ENCODE measurements at places on chromosomes 2 and 18.

- no peak for DNase-seq
These were observed 40.3 kb upstream of the YPEL5 start for GRCh38 chr2:30106543-30106942.

GRCh38 chr2:177906041-177906718, 166.4 kb downstream of the PDE11A start:
- DNase-seq, result peak; percentile 66

- DNase-seq, result no peak
These were observed 1123.3 kb upstream of the ACVR2A start for GRCh38 chr2:146721486-146721885.

- DNase-seq, result no peak
These were observed 9.4 kb upstream of the TXNDC2 start for GRCh38 chr18:9876212-9876866.

GRCh38 chr2:10126632-10127026, 4.1 kb downstream of the RRM2 start:
- DNase-seq, result no peak

GRCh38 chr2:189674374-189675112, at the start of gene ANKAR:
Gene ANKAR (plus strand): TSS chr2:189674670. CDS start chr2:189676491, 1,821 bp downstream.
- DNase-seq, result peak; percentile 84

DNA sequence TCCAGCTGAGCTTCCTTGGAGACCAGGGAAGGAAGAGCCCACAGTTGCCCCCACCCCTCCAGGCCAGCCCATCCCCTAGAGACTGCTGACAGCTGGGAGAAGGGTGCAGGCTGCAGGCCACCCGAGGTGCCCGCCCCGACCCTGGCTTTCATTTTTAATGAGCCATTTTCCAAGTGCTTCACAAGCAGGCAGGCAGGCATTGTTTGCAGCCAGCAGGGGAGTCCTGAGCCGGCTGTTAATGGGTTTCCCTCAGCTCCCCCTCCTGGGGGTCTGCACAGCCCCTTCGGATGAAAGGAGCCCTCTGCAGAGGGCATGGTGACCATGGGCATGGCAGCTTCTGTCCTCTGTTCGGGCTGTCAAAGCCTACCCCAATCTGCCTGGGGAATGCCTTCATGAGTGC, 94.5 kb downstream of the ZBTB7C start:
- DNase-seq, result no peak

- no peak for DNase-seq
These were observed 95.1 kb upstream of the RASGRP3 start for GRCh38 chr2:33381301-33381858.

DNA sequence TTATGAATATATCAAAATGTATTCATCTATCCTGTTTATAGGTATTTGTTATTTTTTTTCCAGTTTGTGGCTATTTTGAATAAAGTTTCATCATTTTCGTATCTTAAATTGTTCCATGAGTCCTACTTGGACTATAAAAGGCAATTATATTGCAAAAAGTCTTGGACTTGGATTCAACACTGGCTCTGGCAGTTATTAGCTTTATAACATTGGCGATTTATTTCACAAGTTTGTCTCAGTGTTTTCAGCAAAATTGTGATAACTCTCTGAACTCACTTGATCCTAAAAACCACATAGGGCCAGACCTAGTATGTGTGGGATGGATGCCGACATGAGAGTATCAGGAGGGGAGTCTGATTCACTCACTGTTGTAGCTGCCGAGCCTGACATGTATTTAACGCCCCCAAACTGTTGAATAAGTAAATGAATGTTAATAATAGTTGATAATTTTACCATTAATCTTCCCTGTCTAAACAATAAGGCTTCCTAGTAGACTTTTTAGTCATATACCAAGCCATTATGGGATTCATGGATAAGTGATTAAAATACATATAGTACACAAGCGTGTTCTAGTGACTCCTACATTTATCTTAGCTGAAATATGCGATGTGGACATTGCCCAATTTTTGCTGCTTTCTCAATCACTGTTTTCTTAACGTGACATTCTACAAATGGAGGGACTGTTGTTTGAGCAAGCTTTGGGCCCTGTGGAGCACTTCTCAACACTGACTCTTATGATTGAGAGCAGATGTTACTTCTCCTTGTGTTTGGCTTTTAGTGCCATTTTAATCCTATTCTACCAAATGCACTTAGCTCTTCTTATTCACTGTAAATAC, 907.6 kb downstream of the EPHA4 start:
- DNase-seq, result no peak

GRCh38 chr2:62426154-62426912, 79.7 kb downstream of the TMEM17 start:
- no peak for DNase-seq

DNA sequence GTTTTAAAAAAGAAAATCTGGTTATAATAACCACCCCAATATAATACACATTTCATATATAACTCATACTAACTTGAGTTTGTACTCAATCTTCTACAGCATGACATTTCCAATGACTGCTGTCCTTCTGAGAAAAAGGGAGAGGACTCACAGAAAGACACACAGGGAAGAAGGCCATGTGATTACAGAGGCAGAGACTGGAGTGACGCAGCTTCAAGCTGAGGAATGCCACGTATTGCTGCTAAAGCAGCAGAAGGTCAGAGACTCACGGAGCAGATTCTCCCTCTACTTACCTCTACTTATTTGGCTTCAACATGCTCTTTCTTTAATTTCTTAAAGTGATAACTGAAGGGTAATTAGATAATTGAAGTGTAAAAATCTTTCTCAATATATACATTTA, 753.5 kb upstream of the PKDCC start:
- no peak for DNase-seq

- no peak for DNase-seq
These were observed 80.9 kb downstream of the CERS6 start for GRCh38 chr2:168536925-168537466.

DNA sequence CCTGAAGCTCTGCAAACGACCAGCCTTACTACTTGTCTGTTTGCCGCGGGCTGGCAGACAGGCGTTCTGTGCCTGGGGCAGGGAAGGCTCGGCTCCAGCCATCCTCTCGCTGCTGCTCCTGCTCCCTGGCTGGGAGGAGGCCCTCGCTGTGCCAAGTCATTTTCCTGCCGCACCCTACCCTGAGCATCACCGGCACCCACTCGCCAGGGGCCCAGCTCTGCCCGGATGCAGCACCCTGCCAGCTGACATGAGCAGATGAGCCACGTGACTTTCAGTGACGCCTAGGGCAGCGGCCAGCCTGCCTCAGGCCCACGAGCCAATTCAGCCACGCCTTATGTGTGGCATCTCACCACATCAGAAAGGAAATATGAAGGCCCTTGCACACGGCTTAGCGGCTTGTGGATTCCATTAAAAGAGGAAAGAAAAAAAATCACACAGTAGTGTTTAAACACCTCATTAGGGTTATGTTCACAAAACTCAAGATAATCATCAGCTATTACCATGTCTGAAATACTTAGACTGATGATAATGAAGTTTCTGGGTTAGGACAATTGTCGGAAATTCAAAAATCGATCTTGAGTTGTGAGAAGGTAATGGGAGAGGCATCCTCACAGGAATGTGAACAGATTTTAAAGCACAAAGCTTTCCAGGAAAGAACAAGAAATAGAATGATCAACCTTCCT, 250.5 kb downstream of the TWIST2 start:
- no peak for DNase-seq

DNA sequence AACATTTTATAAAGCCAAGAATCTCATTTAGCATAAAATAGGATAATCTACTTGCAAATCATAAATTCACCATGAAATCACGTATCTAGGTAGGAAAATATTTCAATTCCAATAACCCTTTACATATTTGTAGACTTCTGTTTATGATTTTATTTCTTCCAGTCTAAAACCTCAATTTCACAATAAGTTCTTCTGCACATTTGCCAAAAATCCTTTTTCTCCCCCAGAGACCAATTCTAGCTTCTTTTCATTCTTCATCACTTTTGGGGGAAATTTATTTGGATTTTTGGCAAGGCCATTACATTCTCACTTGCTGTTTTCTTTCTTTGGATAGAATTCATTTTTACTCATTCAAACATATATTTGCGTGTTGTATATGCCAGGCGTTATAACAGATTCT, 86.8 kb downstream of the SPRED2 start:
- DNase-seq, result no peak

DNA sequence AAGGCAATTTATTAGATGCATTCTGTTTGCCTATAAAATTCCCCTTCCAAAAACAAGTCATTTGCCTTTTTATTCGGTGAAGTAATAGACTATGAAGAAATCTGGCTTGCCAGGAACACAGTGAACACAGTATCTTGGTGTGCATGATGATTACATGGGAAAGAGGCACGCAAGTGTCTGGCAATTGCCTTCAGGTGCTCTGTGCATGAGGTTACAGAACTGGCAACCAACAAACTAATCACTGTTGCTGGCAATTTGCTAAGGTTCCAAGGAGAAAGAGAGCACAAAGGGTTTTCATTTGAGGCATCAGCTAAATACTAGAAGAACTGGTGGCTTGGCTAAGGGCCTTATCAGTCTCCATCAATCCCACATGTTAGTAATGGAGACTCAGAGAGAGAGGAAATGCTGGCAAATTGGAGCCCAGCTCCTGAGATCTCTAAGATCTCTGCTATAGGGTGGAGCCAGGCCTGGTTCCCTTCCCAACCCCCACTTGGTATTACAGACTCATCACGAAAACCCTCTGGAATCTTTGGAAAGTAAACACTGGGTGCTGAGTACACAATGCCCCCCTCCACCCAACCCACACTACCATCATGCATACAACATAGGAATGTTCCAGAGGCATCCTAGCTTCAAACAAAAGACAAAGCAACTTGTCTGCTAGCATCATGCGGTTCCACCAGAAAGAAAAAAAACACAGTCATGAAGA, 10.4 kb downstream of the RNF152 start:
- no peak for DNase-seq

- no peak for DNase-seq
These were observed 61.0 kb downstream of the CIB4 start for GRCh38 chr2:26580151-26580550.

GRCh38 chr2:38935568-38936172, 46.0 kb downstream of the ARHGEF33 start:
- no peak for DNase-seq

GRCh38 chr2:28004086-28004485, 113.6 kb downstream of the BABAM2 start:
- DNase-seq, result no peak

GRCh38 chr2:128449226-128450061, 130.8 kb upstream of the HS6ST1 start:
- no peak for DNase-seq

- no peak for DNase-seq
These were observed 132.7 kb downstream of the CCBE1 start for GRCh38 chr18:59564561-59564960.

GRCh38 chr2:69764286-69765095, 22.6 kb downstream of the ANXA4 start:
- DNase-seq, result no peak

DNA sequence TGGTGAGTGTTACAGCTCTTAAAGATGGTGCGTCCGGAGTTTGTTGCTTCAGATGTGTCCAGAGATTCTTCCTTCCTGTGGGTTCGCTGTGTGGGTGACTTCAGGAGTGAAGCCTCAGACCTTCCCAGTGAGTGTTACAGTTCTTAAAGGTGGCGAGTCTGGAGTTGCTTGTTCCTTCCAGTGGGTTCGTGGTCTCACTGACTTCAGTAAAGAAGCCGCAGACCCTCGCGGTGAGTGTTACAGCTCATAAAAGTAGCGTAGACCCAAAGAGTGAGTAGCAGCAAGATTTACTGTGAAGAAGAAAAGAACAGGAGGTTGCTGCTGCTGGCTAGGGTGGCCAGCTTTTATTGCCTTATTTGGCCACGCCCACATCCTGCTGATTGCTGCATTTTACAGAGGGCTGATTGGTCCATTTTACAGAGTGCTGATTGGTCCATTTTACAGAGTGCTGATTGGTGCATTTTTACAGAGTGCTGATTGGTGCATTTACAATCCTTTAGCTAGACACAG, 34.0 kb upstream of the SPTBN1 start:
- peak; percentile 26 for DNase-seq

DNA sequence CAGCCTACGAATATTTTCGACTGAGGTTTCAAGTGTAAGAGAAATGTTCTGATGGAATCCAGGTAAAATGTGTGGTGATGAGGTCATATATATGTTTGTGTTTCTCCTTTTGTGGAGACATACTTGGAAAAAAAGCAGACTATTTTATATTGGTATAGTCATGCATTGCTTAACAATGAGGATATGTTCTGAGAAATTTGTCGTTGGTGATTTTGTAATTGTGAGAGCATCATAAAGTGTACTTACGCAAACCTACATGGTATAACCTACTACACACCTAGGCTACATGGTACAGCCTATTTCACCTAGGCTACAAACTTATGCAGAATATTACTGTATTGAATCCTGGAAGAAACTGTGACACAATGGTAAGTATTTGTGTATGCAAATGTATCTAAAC, 1849.9 kb upstream of the CELF4 start:
- DNase-seq, result no peak

DNA sequence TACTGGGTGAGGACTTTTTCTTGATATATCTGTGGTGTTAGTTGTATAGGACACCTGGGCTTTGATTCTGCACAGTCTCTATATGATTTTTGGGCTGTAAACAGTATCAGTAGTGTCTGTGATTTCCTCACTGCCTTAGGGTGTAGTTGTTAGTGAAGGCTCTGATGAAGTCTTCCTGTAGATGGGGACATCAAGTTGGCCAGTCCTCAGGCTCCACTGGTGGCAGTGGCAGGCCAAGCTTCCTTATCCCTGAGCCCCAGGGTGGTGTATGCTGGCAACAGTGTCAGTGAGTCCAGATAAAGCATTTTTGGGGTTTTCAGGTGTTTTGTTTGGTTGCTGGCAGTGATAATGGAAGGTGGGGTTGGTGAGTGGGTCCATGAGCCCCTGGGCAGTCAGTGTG, 961.4 kb downstream of the DSC3 start:
- DNase-seq, result no peak

DNA sequence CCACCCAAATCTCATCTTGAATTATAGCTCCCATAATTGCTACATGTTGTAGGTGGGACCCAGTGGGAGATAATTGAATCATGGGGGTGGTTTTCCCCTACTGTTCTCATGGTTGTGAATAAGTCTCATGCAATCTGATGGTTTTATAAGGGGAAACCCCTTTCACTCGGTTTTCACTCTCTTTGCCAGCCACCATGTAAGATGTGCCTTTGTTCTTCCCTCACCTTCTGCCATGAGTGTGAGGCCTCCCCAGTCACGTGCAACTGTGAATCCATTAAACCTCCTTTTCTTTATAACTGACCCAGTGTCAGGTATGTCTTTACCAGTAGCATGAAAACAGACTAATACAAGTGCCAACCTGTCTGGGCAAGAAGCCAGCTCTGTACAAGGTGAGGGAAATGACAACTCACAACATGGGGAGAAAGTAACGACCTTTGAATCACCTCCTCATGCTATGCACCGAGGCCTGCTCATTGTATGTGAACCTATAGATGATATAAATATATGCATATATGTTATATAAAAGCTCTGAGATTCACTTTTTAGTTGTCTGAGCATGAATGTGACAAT, 162.2 kb downstream of the ALPK2 start:
- DNase-seq, result no peak

GRCh38 chr18:77524909-77525308, 275.3 kb downstream of the GALR1 start:
- no peak for DNase-seq

GRCh38 chr18:70469916-70470315, 181.1 kb downstream of the SOCS6 start:
- no peak for DNase-seq
